DND-41 (cell line): ENCODE measurements at places on chromosomes 13 and 19.
A peak's percentile ranks its signal among the peaks of the same experiment; 100 is the strongest.

GRCh38 chr19:4582980-4583842 lies 23.7 kb upstream of the SEMA6B start:
- no peak for DNase-seq

DNA sequence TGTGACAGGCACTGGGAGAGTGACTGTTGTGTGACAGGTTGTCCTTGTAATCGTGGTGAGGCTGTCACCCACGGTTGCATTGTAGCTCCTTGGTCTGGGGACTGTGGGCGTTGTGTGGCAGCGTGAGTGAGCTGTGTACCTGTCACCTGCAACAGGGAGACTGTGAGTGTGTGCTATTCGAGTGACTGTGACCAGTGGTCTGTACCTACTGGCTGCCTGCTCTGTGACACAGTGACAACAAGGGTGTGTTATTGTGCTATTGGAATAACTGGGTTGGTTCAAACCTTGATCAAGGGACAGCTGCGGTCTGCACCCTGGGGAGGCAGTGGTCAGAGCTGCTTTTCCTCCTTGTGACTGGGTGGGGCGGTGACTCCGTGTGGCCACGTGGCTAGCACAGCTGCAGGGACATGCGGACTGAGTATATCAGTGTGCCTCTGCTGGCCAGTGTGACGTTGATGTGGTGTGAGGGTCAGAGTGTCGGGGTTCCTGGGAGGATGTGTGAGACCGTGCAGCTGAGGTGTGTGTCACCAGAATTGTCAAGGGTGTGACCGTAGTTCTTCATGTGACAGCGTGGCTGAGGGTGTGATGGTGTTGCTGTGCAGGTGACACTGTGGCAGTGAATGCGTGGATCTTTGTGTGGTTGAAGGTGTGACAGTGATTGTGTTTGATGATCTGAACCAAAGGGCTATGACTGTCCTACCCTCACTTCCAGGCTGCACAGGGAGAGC lies 10.1 kb upstream of the NFIX start:
- no peak for DNase-seq

DNA sequence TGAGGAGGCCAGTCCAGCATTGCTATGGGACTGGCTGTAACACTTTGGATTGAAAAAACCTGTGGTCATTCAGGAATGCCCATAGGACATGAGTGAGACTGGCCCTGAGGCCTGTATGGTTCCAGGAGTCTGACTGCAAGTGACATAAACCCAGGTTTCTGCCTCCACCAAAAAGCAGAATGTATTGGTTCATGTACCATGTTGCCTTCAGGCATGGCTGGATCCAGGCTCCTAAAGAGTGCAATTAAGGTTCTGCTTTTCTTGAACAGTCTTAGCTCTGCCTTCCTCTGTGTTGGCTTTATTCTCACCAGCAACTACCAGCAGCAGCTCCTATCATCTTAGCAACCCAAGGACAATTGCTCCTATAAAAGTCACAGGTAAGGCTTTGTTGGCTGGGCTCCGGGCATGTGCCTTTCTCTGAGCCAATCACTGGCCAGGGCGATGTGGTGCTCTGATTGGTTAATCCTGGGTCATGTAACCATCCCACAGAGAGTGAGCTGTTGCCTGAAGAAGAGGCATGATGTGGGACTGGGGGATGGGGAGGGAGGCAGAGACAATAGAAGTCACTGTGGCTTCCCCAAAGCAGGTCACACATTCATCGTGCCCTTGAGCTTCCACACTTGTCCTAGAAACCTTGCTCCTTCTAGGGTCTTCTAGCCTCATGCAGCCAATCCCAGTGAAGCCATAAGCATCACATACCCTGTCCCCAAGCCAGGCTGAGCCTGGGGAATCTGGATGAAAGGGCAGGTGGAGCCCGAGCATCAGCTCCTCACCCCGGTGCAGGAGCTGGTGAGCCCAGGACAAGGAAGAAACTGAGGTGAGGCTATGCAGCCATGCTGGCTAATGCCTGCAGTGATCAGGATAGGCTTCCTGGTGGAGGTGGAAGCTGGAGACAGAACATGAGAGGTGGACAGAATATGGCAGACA lies 123.9 kb downstream of the URI1 start:
- DNase-seq: no peak

GRCh38 chr19:2237051-2237868 lies 636 bp downstream of the SF3A2 start:
- DNase-seq: no peak

DNA sequence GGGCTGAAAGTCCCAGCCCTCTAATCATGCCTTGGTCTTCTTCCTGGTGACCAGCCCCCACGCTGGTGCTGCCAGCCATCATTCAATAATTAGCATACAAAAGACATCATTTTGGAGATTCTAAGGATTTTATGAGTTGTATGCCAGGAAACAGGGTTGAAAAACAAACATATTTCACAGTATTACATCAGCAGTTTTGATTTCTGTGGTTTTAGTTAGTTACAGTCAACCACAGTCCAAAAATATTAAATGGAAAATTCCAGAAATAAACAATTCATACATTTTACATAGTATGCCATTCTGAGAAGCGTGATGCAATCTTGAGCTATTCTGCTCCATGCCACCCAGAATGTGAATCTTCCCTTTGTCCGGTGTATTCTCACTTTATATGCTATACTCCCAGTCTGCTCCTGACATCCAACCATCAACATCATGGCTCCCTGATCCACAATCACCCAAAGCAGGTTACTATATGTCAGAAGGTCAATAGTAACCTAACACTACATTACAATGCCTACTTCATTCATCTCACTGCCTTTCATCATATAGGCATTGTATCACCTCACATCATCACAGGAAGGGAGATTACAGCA lies 49.2 kb downstream of the STOML3 start:
- no peak for DNase-seq

GRCh38 chr13:100658363-100658762 lies 16.2 kb downstream of the TMTC4 start:
- peak; percentile 57 for DNase-seq

DNA sequence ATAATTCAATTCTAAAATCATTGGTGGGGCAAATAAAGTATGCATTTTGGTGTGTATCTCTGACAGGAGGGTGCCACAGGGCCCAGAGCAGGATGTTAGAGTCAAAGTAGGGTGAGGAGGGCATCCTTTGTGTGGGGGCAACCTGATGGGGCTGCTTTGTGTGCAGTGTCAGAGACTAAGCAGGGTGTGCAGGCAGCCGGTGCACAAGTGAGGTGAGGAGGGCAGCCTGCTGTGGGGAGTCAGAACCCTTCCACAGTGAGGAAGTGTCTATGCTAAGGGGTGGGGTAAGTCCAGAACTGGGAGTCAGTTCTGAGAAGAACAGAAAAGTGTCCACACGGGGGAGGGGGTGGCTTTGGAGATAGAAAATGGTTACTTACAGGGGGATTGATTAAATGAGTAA lies 40.7 kb downstream of the RB1 start:
- DNase-seq: no peak

- no peak for DNase-seq
These were observed 49.1 kb upstream of the EHD2 start for GRCh38 chr19:47663911-47664771.

GRCh38 chr19:51338563-51339312 lies 3.2 kb downstream of the VSIG10L start:
- DNase-seq: peak; percentile 86

GRCh38 chr19:46232029-46232428 lies 2.5 kb downstream of the IGFL1 start:
- DNase-seq: no peak

DNA sequence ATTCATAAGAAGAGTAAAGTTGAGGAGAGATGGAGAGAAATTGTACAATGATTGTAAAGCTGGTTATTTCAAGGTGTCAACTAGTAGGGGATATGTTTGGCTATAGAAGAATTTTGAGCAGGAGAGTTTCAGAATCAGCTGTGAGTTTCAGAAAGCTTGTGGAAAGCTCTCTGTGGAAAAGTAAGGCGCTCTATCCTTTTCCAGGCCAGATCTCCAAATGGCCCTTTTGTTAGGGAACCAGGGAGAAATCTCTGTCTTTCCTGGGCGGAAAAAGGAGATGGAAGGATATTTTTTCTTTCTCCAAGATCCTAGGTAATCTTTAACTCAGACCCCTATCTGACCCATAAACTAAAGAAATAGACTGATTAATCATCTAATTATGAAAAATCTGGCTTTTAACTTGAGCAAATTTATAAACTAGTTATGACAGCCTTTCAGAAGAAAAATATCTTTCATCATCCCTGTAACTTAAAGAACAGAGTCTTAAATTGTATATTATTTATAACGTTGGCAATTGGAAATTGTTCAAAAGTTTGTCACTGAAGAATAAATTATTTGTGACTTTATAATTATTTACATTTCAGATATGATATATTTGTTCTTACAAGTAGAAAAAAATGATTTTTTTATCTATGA lies 34.5 kb downstream of the SPRY2 start:
- no peak for DNase-seq

DNA sequence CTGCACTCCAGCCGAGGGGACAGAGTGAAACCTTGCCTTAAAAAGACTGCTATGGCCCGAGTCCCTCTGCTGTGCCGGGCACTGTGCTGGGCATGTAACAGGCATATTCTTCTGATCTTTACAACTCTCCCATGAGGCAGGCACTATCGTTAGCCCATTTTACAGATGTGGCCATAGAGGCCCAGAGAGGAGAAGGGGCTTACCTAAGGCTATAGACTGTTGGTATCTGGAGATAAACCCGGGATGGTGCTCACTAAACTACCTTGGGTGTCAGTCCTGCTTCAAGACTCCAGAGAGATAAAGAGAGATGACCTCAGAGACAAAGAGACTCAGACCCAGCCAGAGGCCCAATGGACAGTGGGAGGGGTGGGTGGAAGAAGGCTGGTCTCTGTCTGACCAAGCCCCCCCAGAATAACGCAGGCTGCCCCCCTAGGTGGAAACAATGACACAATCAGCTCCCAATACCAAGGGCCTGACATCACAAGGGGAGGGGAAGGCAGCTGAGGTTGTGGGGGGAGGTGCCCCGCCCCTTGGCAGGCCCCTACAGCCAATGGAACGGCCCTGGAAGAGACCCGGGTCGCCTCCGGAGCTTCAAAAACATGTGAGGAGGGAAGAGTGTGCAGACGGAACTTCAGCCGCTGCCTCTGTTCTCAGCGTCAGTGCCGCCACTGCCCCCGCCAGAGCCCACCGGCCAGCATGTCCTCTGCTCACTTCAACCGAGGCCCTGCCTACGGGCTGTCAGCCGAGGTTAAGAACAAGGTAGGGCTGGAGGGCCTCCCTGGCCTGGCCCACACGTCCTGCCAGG lies at the start of gene CNN1:
CNN1 (plus strand) TSS at position 620 of the 805 bp plus-strand sequence; CDS start at position 697, 77 bp downstream.
- DNase-seq: no peak

DNA sequence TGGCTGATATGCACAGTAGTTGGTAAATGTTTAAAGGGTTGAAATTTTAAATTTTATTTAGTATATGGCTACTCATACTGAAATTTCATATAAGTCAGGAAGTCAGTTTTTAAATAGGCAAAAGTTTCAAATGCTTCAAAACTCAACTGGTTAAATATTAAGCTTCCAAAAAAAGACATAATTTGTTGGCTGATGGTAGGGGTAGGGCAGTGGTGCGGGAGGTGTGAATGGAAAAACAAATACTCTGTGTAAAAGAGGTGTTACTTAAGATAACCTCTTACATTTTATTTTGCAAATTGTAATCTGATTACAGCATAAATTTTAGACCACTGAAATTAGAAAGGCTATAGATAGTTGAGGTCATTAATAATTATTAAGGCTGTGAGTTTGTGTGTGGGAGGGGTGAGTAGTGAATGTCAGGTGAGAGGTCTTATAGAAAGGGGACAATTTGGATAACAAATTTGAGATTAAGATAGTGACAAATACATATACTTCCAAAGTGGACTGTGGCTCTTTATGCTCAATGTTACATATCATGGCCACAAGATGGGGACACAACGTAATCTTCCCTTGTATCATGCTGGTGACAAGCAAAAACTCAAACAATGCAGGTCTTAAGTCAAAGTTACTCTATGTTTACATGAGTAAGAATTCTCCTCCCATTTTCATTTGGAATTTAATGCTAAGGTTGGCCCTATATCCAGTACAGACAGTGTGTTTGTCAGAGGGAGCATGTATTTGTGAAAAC lies 36.6 kb upstream of the OXGR1 start:
- DNase-seq: no peak

GRCh38 chr19:5621945-5622464 lies 571 bp downstream of the SAFB2 start:
- peak; percentile 20 for DNase-seq

- peak; percentile 33 for DNase-seq
These were observed 2.2 kb downstream of the PDE4C start for GRCh38 chr19:18223860-18224524.

DNA sequence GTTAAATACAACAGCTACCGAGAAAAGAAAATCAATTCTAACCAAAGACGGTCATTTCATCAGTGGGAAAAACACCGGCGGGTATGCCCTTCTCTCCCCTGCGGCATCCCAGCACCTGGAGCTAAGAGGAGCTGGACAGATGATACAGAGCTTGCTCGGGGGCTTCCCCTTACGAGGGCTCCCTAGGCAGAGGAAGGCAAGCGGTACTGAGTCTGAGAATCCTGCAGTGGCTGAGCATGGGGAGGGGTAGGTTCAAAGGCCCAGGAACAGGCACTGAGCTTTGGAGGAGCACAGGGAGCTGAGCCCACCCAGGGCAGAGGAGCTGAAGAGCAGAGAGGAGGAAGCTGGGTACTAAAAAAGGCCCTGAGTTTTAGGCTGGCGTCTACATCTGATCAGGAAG lies 12.7 kb downstream of the STK24 start:
- peak; percentile 28 for DNase-seq

GRCh38 chr19:36058481-36059179 lies 3.9 kb downstream of the WDR62 start:
- DNase-seq: no peak

- no peak for DNase-seq
These were observed 2.4 kb downstream of the CTXN1 start for GRCh38 chr19:7923295-7924191.

DNA sequence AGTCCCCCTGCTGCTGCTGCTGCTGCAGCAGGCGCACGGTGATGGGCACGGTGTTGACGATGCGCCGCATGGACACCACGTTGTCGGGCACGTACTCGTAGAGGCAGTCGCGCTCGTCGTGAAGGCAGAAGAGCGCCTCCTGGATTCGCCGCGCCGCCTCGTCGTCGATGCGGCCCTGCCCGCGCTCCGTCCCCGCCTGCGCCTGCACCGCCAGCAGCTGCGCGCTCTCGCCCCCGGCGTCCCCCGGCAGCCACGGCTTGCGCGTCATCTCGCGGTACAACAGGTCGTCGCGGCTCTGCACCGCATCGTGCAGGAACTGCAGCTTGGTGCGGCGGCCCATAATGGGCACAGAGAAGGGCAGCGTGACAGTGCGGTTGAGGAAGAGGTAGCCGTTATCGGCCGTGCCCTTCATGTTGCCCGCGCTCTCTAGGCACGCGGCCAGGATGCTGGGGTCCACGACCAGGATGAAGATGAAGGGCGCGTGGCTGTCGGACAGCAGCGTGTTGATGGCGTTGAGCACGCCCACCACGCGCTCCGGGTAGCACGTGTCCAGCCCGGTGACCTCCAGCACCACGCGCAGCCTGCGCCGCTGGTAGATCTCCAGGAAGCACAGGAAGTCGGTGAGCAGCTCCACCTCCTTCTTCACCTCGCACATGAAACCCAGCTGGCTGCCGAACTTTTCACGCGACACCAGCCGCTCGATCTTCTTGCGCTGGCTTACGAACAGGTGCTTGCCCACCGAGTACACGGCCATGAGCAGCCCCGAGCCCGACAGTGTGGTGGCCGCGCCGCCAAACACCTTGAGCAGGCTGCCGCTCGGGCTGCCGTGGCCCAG lies 8.1 kb downstream of the NKPD1 start:
- no peak for DNase-seq
